Right ventricle myocardium superior (tissue), 1 donor: ENCODE measurements at places on chromosomes 12 and 14.

GRCh38 chr12:48788854-48789775, at the start of gene ADCY6:
TSS of gene ADCY6 (minus strand) at chr12:48789089. CDS start at chr12:48783434, 5,655 bp downstream.
- peak; percentile 87 for DNase-seq

GRCh38 chr14:24409192-24409591, 10.4 kb downstream of the NYNRIN start:
- DNase-seq, result no peak

DNA sequence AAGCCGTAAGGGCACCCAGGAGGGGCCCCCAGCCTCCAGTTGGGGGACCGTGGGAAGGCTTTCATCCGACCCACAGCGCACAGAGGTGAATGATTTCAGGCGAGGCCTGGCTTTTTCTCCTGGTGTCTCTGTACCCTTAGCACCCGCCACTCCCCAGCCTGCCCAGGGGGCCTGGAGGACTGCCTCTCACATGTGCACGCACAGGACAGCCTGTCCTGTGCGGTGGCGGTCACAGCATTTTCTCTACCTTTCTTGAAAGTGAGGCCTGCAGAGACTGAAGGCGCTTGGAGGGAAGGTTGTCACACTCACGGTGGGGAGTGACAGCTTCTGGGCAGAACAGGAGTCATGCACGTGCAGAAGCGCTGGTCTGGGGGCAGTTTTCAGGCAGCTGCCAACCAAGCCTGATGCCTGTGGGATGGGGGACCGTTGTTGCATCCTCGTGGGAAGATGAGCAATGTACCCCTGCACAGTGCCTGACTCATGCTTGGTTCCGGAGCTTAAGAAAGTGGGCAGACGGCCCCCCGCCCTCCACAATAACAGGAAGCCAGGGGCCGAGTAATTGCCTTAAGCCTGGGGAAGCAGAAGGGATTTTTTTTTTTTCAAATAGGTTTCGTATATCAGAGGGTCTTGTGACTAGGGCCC, 148.1 kb downstream of the TSPAN9 start:
- no peak for DNase-seq

DNA sequence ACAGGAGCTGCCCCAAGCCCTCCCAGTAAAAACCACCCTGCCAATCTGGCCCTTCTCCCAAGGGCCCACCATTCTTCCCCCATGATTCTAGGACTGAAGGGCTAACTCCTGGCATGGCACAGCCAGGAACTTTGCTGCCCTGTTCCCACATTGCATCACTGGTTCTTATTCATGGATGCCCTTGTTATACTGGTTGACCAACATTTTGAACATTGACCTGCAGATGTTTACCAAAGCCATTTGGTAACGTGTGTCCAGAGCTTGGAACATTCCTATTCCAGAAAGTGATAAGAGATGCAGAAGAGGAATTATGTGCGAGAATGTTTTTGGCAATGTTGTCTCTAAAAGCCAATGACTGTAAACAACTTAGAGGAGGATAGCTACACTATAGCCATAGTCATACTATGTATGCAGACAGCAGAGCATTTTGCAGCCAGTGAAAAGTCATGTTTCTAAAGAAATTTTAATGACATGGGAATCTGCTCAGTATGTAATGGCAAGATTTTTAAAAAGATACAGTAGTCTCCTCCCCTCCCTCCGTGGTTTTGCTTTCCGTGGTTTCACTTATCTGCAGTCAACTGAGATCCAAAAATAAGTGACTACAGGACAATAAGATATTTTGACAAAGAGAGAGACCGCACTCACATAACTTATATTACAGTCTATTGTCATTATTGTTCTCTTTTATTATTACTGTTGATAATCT, 108.8 kb downstream of the DAAM1 start:
- DNase-seq, result no peak

- DNase-seq, result no peak
Observed at GRCh38 chr14:96215452-96216244, 11.0 kb downstream of the BDKRB2 start.

- DNase-seq, result no peak
Observed at GRCh38 chr12:88188180-88188579, 46.1 kb downstream of the TMTC3 start.

GRCh38 chr12:75487308-75487707, 6.8 kb downstream of the GLIPR1 start:
- DNase-seq, result no peak

GRCh38 chr12:29750131-29750927, 33.4 kb downstream of the TMTC1 start:
- no peak for DNase-seq

GRCh38 chr14:43541356-43541755, 965.7 kb downstream of the FSCB start:
- no peak for DNase-seq

- no peak for DNase-seq
Observed at GRCh38 chr12:21155522-21156351, 24.7 kb downstream of the SLCO1B1 start.

- peak; percentile 35 for DNase-seq
Observed at GRCh38 chr12:117685110-117685926, 283.5 kb downstream of the KSR2 start.

DNA sequence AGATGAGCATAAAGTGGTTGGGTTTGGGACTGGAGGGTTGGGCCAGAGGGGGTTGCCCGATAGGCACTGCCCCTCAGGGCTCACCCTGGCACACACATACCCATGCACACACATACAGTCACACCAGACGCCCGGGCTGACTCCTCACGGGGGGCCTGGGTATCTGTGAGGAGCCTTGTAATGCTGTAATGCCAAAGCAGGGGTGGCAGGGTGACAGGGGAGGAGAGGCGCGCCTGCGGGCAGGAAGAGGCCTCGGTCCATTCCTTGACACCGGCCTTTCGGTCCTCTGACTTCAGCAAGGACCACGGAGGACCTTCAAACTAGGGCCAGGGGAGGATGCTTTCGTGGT, 375 bp downstream of the FAIM2 start:
- no peak for DNase-seq

DNA sequence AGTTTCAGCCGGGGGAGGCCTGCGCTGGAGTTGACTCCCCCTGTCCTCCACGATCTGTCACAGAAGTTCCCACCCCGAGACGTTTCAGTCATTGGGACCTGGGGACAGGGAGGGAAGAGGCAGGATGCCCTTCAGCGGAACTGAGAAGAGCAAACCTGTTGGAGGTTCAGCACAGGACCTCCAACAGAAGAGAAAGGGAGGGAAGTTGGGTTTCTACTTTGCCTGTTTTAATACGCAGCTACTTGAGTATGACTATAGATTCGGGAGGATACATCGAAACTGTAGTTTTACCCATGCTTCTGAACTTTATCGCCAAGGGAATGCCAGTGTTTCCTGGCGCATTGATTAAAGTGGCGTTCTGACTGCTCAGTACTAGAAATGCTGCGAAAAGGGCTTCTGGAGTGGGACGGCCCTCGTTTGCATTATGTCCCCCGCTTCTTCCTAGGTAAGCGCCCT, 2.3 kb upstream of the DUSP6 start:
- DNase-seq, result no peak

GRCh38 chr12:84172823-84173424, 739.7 kb downstream of the SLC6A15 start:
- DNase-seq, result no peak

DNA sequence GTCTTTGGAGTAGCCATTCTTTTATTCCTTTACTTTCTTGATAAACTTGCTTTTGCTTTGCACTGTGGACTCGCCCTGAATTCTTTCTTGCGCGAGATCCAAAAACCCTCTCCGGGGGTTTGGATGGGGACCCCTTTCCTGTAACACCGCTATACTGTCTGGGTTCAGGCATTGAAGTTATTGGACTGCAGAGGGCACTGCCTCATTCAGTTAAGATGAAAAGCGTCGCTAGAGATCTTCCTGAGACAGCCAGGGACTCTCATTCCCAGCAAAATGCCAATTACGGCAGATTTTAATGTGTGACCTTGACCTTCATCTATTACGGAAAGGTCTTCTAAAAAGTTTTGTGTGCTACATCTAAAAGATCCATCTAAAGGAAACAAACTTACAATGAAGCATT, 17.3 kb upstream of the RIMKLB start:
- DNase-seq, result no peak

- DNase-seq, result no peak
Observed at GRCh38 chr12:64225626-64226025, 3.5 kb upstream of the KICS2 start.

DNA sequence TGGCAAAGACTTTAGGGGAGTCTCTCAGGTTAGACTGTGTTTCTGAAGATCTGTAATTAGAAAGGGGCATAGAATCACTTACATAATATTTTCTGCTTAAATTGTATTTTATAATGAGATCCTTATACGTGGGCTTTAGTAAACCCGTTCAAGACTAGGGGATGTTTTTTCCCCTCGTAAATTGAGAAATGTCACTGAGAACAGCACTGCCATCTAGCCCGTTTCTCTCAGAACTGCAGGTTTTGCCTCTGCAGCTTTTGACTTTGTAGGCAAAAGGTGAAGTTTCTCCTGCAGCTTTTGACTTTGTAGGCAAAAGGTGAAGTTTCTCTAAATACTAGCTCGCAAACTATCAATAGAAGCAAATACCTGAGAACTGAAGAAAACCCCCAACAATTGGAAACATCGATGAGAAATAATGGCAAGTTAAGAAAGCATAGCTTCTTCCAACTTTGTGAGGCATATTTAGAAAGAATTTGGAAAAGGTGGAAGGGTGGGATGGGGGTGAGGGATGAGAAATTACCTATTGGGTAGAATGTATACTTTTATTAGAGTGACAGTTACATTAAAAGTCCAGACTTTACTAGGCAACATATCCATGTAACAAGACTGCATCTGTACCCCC, 9.9 kb upstream of the ASPG start:
- no peak for DNase-seq

DNA sequence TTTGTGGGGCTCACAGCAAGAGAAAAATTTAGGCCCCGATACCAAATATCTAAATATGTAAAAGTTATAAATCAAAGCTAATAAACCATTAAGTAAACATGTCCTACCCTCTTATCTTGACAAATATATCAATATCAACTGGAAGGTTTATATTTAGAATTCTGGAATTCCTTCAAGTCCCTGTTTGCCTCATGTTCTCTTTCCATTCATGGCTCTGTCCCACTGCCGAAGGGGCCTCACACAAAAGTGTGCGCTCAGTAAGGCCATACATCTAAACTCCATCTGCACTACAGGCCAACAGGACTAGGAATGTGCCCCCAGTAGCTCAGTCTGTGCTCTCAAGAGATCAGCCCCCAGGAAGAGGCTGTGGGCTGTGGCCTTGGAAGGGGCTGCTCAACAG, 10.6 kb upstream of the ATP5MC2 start:
- no peak for DNase-seq
